Aortic smooth muscle cell (primary cell): ENCODE measurements at places on chromosomes 11 and 22. TPM values are rescaled to one million over a fixed set of nuclear protein-coding genes. Genes with fewer than 3 reads are reported as not detected.

DCDC1 gene
- under 0.01 TPM in 2 replicates for total RNA-seq

MS4A14 gene
- not detected in 2 replicates for total RNA-seq

UBQLNL gene
- total RNA-seq, result 0.12 and 0.13 TPM in 2 replicates

INPP5J gene
- under 0.01 and 0.12 TPM in 2 replicates for total RNA-seq

ARHGEF17 gene
- total RNA-seq, result 31.4 and 58.3 TPM in 2 replicates

KCTD14 gene
- total RNA-seq, result 0.13 and 0.25 TPM in 2 replicates

RCOR2 gene
- total RNA-seq, result 1.1 and 2.0 TPM in 2 replicates

DDI1 gene
- not detected in 2 replicates for total RNA-seq

FOLH1 gene
- total RNA-seq, result 0.13 and 0.62 TPM in 2 replicates

KCNQ1 gene
- total RNA-seq, result not detected in 2 replicates

MS4A8 gene
- not detected in 2 replicates for total RNA-seq

ARHGAP8 gene
- total RNA-seq, result not detected in 2 replicates

KBTBD3 gene
- total RNA-seq, result 5.5 and 5.8 TPM in 2 replicates

LRRC32 gene
- 126 and 128 TPM in 2 replicates for total RNA-seq

CCDC15 gene
- total RNA-seq, result 1.4 and 1.7 TPM in 2 replicates

ASCL3 gene
- total RNA-seq, result not detected in 2 replicates

MS4A12 gene
- total RNA-seq, result not detected in 2 replicates

ZNF214 gene
- total RNA-seq, result 4.7 and 4.8 TPM in 2 replicates

LAYN gene
- total RNA-seq, result 9.4 and 27.1 TPM in 2 replicates

AKIP1 gene
- total RNA-seq, result 37.7 and 41.3 TPM in 2 replicates
